ENCODE measurements at places on chromosomes 3 and 15.
A peak's percentile ranks its signal among the peaks of the same experiment; 100 is the strongest.

DNA sequence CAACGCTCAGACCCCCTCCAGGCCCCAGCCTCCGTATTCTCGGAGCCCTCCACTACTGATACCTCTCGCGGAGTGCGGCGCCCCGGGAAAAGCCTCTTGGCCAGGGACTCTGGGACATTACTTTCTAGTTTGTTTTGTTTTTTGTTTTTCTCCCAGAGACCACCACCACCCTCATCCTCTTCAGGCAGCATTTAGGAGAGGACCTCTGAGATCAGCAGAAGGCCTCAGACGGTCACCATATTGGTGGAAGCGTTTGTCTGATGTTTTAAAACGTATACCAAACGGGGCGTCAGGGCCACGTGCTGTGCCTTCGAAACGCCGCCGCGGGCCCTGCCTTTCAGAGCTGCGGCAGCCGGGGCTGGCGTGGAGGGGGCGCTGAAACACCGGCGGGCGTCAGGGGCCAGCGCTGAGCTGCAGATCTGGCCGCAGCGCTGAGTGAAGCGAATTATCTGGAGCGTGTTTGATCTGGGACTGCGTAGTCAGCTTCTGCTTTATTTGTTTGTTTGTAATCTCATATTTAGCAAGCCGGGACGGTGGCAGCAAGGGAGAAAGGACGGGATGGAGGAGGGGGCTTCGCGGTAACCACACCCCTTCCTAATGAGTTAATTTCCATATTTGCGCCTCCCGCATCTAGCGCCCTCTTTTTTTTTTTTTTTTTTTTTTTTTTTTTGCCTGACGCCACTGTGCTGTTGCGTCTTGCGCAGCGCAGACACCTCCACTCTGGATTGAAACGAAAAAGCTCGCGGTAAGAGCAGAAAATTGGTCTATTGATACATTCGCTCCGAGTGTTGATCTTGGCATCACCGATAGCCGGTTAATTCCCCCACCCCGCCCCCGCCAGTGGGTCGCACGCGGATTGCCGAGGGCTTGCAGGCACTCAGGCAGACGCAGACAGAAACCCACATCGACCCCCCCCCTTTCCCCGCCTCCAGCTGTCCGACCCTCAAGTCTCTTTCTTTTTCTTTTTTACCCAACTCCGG is 14.9 kb downstream of the SOX2 start:
- DNase-seq = no peak
- peaks cover 94% of the 10 kb centered on the region for H3K27me3 ChIP-seq
- H3K4me1 ChIP-seq = peaks cover 19% of the 10 kb centered on the region

- no peak overlapping the region for H3K4me3 ChIP-seq
- H3K27me3 ChIP-seq = no peaks in the 10 kb centered on the region
- no peaks in the 10 kb centered on the region for H3K4me1 ChIP-seq
- DNase-seq = no peak
- no peaks in the 10 kb centered on the region for H3K36me3 ChIP-seq
These were observed 38.2 kb downstream of the SLITRK3 start for GRCh38 chr3:165158011-165158410.

DNA sequence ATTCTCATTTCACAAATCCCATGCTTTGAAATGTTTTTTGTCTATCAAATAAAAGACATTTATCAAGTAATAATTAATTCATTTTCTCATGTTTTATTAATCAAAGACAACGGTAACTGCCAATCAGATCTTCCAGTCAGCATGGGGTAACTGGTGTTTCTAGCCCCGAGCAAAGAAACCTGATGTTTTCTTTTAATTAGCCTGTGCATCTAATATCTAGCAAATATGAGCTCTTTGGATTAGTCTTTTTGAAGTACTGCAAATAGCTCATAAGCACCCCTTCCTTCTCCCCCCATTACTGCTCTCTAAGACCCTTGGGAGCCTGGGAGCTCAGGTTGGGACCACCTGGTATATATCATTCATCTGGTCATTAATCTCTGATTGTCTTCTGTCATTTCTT is 43.1 kb upstream of the SRGAP3 start:
- no peaks in the 10 kb centered on the region for H3K4me1 ChIP-seq
- no peaks in the 10 kb centered on the region for H3K27me3 ChIP-seq
- DNase-seq = no peak
- H3K36me3 ChIP-seq = no peaks in the 10 kb centered on the region
- H3K4me3 ChIP-seq = no peak overlapping the region

DNA sequence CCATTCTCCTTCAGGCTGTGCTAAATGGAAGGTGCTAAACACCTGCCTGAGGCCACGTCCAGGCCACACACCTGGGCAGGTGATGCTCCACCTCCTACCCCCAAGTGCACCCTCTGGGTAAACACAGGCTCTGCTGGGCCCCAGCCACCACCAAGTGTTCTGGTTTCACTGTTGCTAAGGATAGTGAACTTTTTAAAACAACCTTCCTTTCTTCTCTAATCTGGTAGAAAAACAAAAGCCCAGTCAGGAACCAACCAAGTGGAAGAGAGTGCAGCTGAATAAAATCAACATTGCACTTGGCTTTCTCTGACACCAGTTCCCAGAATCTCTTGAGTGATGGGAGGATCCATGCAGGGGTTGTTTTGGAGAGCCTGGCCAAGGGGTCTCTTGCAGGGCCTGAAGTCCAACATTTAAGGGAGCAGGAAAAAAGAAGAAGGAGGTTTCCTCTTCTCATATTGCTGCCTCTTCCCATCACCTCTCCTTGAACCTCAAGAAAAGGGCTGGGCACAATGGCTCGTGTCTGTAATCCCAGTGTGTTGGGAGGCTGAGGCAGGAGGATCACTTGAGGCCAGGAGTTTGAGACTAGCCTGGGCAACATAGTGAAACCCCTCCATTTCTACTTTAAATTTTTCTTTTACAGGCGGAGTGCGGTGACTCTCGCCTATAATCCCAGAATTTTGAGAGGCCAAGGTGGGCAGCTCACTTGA is 26.2 kb upstream of the ATP13A3 start:
- no peaks in the 10 kb centered on the region for H3K27me3 ChIP-seq
- no peaks in the 10 kb centered on the region for H3K4me1 ChIP-seq
- no peak overlapping the region for H3K27ac ChIP-seq
- H3K36me3 ChIP-seq = no peaks in the 10 kb centered on the region
- no peak overlapping the region for H3K4me3 ChIP-seq
- no peak for DNase-seq

GRCh38 chr15:39465843-39466749 is 114.8 kb upstream of the THBS1 start:
- H3K4me1 ChIP-seq = peaks cover 18% of the 10 kb centered on the region
- H3K27ac ChIP-seq = no peak overlapping the region
- no peaks in the 10 kb centered on the region for H3K36me3 ChIP-seq
- no peak overlapping the region for H3K4me3 ChIP-seq

GRCh38 chr15:81106560-81106959 is 27.5 kb upstream of the CFAP161 start:
- H3K4me3 ChIP-seq = no peak overlapping the region
- H3K27me3 ChIP-seq = peaks cover 6% of the 10 kb centered on the region
- no peak for DNase-seq
- peaks cover 3% of the 10 kb centered on the region for H3K4me1 ChIP-seq

- H3K4me3 ChIP-seq = no peak overlapping the region
- no peaks in the 10 kb centered on the region for H3K27me3 ChIP-seq
- H3K36me3 ChIP-seq = no peaks in the 10 kb centered on the region
- no peaks in the 10 kb centered on the region for H3K4me1 ChIP-seq
These were observed 280.5 kb downstream of the TBL1XR1 start for GRCh38 chr3:176916777-176917176.

DNA sequence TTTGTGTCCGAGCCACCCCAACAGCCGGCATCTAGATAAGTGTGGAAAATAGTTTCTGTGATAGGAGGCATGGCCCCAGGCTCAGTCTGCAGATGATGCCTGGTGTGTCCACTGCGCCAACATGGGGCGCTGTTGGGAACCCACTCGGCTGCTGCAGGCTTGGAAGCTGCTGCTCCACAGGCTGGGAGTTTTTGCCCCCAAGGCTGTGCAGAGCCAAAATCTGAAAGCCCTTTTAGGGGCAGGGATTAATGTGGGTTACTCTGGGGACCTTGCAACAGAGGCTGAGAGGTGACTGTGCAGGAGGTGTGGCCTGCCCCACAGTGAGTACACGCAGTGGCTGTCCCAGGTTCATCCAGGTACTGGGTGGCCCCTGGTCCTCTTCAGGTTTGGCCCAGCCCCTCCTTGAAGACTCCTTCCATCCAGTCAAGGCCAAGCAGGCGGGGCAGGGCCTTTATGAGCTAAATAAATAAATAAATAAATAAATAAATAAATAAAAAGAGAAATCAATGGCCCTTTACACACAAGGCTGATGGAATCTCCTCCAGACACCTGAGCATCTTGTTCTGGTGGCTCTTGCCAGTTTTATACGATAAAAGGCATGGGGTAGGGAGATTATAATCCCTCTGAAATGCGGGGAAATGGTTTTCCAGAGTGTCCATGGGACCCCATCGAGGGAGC is 73.8 kb downstream of the AAGAB start:
- DNase-seq = peak; percentile 56
- peaks cover 56% of the 10 kb centered on the region for H3K36me3 ChIP-seq
- no peak overlapping the region for H3K4me3 ChIP-seq
- no peaks in the 10 kb centered on the region for H3K27me3 ChIP-seq
- no peaks in the 10 kb centered on the region for H3K4me1 ChIP-seq
- H3K27ac ChIP-seq = no peak overlapping the region

DNA sequence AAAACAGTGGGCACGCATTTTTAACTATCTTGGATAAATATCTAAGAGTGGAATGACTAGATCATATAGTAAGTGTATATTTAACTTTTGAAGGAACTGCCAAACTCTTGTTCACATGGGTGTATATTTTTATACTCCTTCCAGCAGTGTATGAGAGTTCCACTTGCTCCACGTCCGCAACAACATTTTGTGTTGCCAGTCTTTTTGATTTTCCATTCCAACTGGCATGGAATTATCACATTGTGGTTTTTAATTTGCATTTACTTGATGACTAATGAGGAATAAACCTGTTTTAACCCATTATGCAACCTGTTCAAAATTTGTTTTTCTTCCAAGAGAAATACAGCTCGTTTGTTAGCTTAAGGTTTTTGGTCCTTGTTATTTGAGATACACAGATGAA is 51.6 kb downstream of the ZNF621 start:
- no peak overlapping the region for H3K4me3 ChIP-seq
- no peak for DNase-seq
- no peaks in the 10 kb centered on the region for H3K4me1 ChIP-seq
- H3K27me3 ChIP-seq = no peaks in the 10 kb centered on the region
- H3K27ac ChIP-seq = no peak overlapping the region

GRCh38 chr3:115814006-115814405 is 190.7 kb downstream of the GAP43 start:
- no peaks in the 10 kb centered on the region for H3K36me3 ChIP-seq
- no peaks in the 10 kb centered on the region for H3K4me1 ChIP-seq
- DNase-seq = no peak
- H3K4me3 ChIP-seq = no peak overlapping the region

DNA sequence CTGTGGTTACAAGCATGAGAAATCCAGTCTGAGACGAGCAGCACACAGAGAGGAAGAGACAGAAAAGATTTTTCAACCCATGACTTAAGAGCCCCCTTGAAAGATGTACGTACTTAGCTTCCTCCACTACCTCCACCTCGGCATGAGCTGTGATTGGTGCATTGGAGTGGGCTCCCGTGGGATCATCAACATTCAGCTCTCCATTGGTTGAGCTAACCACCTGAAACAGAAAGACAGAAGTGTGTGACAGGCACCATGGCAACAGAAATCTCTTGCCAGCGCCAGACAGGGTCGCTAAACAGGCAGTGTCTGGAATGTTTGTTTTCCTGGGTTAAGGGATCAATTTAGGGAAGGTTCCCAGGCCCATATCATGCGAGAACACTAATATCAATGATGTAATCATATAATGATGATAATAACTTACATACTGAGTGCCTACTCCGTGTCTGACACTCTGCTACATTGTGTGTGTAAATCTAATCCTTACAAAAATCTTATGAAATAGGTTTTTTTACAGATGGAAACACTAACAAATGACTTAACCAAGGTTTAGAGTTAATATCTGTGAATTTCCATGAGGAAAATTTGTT is 17.5 kb upstream of the PPIB start:
- peaks cover 3% of the 10 kb centered on the region for H3K36me3 ChIP-seq
- H3K27me3 ChIP-seq = no peaks in the 10 kb centered on the region
- no peak for DNase-seq

- no peaks in the 10 kb centered on the region for H3K27me3 ChIP-seq
- H3K27ac ChIP-seq = no peak overlapping the region
- H3K4me1 ChIP-seq = no peaks in the 10 kb centered on the region
- peaks cover 68% of the 10 kb centered on the region for H3K36me3 ChIP-seq
- no peak for DNase-seq
These were observed 287.8 kb upstream of the UMPS start for GRCh38 chr3:124442463-124442862.

DNA sequence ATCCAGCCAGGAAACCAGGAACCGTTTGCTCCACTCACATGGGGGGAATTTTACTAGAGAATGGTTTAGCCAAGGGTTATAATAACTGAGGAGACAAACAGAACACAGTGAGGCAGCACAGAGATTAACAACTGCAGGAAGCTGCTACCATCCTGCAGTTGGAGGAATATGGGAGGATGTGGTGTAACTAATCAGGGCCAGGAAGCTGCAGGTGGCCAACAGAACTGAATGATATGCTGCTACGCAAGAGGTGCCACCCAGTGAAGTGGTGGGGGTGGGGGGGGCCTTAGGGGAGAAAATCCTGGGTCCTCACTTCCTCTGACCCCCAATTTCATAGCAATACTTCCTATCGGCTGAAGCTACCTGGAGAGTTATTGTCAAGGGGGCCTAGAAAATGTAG is 306.4 kb upstream of the STT3B start:
- no peaks in the 10 kb centered on the region for H3K27me3 ChIP-seq
- no peak overlapping the region for H3K4me3 ChIP-seq

DNA sequence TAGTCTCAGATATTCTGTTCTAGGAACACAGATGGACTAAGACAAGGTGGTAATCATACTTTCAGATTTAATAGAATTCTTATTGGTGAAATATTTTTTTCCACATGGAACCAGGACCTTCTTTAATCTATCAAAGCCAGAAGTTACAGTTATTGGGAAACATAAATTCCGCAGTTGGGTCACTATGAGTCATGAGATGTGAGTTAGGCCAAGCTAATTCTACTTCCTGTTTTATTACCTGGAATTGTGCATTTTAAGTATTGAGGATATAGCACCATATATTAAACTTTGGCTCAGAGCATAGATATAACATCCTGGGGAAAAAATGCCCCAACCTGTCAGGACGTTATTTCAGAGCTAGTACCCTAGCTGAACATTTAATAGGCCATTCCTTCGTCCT is 96.4 kb upstream of the P3H2 start:
- no peaks in the 10 kb centered on the region for H3K4me1 ChIP-seq
- H3K27me3 ChIP-seq = no peaks in the 10 kb centered on the region
- DNase-seq = no peak
- H3K36me3 ChIP-seq = no peaks in the 10 kb centered on the region

GRCh38 chr3:134874737-134875413 is 79.8 kb downstream of the EPHB1 start:
- H3K4me3 ChIP-seq = no peak overlapping the region
- no peaks in the 10 kb centered on the region for H3K27me3 ChIP-seq
- no peak overlapping the region for H3K27ac ChIP-seq
- DNase-seq = no peak
- H3K36me3 ChIP-seq = no peaks in the 10 kb centered on the region

- no peaks in the 10 kb centered on the region for H3K36me3 ChIP-seq
- DNase-seq = no peak
- no peak overlapping the region for H3K27ac ChIP-seq
- H3K4me3 ChIP-seq = no peak overlapping the region
- H3K27me3 ChIP-seq = no peaks in the 10 kb centered on the region
These were observed 127.4 kb downstream of the WDR76 start for GRCh38 chr15:43954181-43954621.

Measured in tibial artery (tissue), 4 donors.